ENCODE measurements at places on chromosomes 12 and 14. TPM values are rescaled to one million over a fixed set of nuclear protein-coding genes. Genes with fewer than 3 reads are reported as not detected.
A peak's percentile ranks its signal among the peaks of the same experiment; 100 is the strongest.

GRCh38 chr12:104357421-104357952 lies 53.9 kb downstream of the EID3 start:
- DNase-seq = no peak

DNA sequence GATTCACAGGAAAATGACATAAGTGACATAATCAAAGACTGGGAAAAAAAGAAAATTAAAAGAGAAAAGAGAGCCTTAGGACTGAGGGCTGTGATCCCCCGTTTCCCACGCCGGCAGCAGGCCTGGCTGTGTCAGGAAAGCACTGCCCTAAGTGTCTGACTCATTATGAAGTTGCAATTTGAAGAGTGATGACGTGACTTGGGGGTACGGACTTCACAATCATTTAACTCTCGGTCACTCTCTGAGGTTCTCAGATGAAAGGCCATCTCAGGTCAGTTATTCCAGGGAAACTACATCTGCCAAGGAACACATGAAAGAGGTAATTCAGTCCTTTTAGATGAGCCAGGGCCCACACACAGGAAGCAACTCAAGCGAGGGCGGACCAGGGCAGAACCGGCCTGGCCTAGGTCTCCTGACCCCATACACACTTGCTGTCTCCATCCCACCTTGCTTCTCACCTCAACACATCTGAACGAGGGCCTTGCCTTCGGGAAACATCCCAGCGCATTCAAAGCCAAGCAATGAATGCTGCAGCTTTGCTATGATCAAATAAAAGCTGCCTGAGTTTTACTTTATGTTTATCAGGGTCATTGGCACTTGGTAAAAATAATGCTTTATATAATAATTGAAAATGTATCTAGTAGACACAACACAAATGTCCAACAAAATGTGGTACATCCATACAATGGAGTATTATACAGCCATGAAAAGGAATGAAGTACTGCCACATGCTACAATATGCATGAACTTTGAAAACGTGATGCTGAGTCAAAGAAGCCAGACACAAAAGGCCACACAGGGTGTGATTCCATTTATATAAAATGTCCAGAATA lies 2.7 kb downstream of the SSH1 start:
- peak; percentile 88 for DNase-seq

- no peak for DNase-seq
Measured at GRCh38 chr14:25136811-25137210, 86.9 kb upstream of the STXBP6 start.

DNA sequence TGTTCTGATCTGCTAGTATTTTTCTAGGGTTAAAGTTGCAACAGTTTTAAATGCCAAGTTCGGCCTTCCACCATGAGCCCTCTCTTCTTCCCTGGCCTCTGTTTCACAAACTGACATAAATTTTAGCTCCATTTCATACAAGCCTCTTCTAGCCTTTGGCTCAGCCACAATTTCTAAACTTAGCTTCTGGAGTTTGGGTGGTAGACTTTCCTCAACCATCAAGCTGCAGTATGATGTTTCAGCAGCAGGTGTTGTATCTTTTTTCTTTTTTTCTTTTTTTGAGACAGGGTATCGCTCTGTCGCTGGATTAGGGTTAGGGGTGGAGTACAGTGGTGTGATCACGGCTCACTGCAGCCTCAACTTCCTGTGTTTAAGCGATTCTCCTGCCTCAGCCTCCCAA lies 29.4 kb downstream of the SETD3 start:
- no peak for DNase-seq

DNA sequence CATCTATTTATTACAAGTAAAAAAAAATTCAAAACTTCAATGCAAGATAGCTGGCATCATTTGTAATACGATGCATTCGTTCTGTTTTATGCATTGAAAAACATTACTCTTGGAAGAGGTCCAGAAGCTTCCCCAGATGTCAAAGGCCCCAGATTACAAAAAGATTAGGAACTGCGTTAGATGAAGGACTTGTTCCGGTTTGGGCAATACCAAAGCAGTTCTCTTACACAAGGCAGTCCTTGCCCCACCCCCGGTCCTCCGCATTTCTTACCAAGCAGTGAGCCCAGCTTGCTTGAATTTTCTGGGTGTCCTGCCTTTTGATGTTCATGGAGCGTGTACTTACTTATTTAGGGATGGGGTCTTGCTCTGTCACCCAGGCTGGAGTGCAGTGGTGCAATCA lies 4.8 kb upstream of the HVCN1 start:
- no peak for DNase-seq

- DNase-seq = no peak
Measured at GRCh38 chr12:95515197-95515596, 36.1 kb downstream of the USP44 start.

GRCh38 chr12:79547735-79548609 lies 142.8 kb downstream of the PAWR start:
- DNase-seq = no peak

GRCh38 chr12:92356425-92356824 lies 210.8 kb upstream of the BTG1 start:
- no peak for DNase-seq

DNA sequence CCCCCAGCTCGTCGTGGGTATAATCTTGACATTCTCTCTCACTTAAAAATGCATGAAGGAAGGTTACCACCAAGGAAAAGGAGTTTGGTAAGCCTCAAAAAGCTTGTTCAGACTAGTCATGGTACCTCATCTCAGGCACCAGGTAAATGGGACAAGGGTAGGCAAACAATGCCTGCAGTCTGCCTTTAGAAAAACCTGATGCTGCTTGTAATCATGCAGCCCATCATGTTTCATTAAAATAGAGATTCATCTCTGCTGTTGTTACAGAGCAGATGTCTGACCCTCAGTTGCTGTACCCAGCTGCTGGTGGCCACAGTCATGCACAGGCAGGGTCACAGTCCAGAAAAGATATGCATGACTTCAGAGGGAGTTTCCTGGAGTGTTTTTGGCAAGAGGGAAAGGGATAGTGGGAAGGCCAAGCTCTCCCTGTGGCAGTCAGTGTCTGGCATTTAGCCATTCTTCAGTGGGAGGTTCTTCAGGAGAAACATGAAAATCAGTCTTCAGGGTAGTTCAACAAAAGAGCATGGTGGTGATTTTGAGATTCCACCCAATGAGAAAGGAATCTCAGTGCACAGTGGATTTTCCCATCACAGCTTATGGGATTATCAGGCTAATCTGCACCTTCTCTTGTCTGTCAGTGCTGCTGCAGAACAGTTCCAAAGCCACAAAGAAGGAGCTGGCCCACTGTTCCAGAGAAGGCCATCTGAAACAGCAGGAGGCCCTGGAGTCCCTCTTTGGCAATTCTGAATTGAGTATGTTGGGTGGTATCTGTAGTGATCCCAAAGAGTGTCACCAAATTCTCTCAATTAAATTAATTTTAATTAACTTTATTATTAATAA lies 202.7 kb upstream of the FRMD6 start:
- no peak for DNase-seq

- no peak for DNase-seq
Measured at GRCh38 chr12:26135010-26135420, 10.2 kb upstream of the BHLHE41 start.

DNA sequence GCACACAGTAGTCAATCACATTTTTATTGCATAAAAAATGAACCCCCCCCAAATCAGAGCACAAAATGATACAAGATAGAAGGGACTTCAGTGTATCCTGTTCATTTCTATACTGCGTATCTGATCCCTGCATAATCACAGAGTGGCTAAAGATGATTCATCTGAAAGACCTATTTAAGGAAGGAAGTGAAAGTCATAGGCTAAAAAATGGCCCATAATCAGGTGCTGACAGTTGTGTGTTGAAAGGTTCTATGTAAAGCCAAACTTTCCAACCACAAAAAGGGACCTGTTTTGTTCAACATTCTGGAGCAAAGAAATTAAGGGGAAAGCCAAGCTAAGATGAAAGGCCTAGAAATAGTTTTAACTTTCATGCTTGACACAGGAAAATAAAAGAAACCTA lies 147.8 kb upstream of the ATP2B1 start:
- no peak for DNase-seq

GRCh38 chr14:66746316-66747006 lies 238.5 kb downstream of the GPHN start:
- DNase-seq = no peak

DNA sequence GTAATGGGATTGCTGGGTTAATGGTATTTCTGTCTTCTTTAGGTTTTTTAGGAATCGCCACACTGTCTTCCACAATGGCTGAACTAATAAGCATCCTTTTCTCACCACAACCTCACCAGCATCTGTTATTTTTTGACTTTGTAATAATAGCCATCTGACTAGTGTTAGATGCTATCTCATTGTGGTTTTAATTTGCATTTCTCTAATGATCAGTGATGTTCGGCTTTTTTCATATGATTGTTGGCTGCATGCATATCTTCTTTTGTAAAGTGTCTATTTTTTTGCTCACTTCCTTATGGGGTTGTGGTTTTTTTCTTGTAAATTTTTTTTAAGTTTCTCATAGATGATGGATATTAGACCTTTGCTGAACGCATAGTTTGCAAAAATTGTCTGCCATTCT lies 377.9 kb downstream of the GALC start:
- DNase-seq = no peak

GRCh38 chr12:22525426-22525825 lies 18.9 kb downstream of the C2CD5 start:
- DNase-seq = no peak

- DNase-seq = no peak
Measured at GRCh38 chr14:42490536-42490935, 883.9 kb downstream of the LRFN5 start.

- DNase-seq = no peak
Measured at GRCh38 chr12:105275997-105276733, 40.2 kb upstream of the APPL2 start.

- peak; percentile 72 for DNase-seq
Measured at GRCh38 chr12:51907856-51908425, 637 bp downstream of the ACVRL1 start.

DNA sequence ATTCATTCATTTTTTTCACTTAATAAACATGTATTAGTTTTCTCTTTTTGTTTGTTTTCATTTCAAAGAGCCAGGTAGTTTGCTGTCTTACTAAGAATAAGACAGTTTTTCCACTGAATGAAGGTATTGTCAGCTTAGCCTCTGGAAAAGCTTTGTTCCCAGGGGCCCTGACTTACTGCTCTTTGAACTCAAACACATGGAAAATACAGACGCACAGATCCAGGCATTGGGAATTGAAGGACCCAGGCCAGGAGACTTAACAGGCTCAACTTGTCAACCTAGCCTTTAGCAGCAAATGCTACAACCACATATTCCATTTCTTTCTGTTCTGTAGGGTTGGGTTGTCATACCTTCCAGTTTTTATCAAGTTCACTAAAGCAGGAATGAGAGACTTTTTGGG lies 38.5 kb upstream of the SLCO1C1 start:
- DNase-seq = no peak

GRCh38 chr12:25864306-25865276 lies 93.9 kb upstream of the RASSF8 start:
- no peak for DNase-seq

DNA sequence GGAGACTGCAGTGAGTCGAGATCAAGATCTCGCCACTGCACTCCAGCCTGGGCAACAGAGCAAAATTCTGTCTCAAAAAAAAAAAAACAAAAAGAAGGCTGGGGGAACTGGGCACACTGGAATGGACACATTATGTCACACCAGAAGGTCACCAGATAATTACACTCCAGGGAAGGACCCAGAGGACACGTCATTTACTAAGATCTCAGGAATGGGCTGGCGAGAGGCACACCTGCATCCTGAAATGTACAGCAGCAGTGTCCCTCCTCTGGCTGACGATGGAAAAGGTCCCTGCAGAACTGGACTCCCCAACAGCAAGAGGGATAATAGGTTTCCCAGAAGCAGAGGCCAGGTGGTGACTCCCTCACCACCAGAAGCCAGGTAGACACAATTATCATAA lies 243.5 kb downstream of the BCL11B start:
- no peak for DNase-seq

- DNase-seq = no peak
Measured at GRCh38 chr12:110224379-110225304, 56.4 kb upstream of the ATP2A2 start.

PMCH gene
- total RNA-seq = not detected

PPFIBP1 gene
- total RNA-seq = 77.5 TPM

REM2 gene
- total RNA-seq = 0.43 TPM

SLC24A4 gene
- 0.67 TPM for total RNA-seq

NEUROD4 gene
- not detected for total RNA-seq

PIWIL1 gene
- not detected for total RNA-seq

TNFRSF1A gene
- 190 TPM for total RNA-seq

SOAT2 gene
- total RNA-seq = 0.32 TPM

MDGA2 gene
- 0.52 TPM for total RNA-seq

KRT78 gene
- total RNA-seq = not detected
